DMS153 (cell line): ENCODE measurements at places on chromosomes 13 and 19.

GRCh38 chr13:45315520-45316167 is 25.3 kb downstream of the TPT1 start:
- DNase-seq, result no peak

- no peak for DNase-seq
These were observed 534 bp downstream of the STK24 start for GRCh38 chr13:98576200-98576945.

GRCh38 chr19:1624458-1624857 is 19.2 kb upstream of the UQCR11 start:
- DNase-seq, result no peak

GRCh38 chr13:105971738-105972137 is 563.7 kb downstream of the EFNB2 start:
- DNase-seq, result peak; percentile 10

DNA sequence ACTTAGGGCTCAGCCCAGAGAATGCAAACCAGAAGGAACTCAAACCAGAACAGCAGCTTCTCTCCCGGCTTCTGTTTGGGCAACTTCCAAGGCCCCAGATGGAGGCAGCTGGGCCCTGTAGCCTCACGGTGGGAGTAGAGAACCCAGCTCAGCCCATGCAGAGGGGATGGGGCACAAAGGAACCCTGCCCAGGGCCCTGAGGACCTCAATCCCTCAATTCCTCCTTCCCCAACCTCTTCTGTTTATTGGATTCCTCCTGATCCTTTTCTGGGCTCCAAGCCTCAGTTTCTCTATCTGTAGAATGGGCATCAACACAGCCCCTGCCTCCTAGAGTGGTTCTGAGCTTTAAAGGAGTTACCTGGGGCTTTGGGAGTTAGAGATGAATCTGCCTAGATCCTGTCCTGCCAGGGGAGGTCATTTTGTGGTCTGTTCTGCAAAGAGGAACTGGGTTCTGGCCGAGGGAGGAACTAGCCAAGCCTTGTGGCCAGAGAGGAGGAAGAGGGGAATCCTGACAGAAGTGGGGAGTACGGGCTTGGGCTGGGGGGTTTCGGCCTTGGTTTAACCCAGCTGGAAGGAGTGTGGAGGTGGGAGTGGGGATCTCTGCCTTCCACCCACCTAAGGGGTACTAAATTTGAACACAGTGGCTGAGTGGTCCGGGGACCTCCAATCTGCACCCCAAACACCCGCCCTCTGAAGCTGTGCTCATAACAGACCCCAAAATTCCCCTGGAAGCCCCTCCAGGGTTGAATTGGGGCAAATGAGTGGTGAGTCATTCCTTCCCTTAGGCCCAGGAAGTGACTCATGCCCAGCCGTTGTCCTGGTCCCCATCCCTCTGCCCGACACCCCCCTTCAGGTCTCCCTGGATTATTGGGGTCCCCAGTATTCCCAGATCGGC is 2.7 kb downstream of the ADGRE5 start:
- no peak for DNase-seq

DNA sequence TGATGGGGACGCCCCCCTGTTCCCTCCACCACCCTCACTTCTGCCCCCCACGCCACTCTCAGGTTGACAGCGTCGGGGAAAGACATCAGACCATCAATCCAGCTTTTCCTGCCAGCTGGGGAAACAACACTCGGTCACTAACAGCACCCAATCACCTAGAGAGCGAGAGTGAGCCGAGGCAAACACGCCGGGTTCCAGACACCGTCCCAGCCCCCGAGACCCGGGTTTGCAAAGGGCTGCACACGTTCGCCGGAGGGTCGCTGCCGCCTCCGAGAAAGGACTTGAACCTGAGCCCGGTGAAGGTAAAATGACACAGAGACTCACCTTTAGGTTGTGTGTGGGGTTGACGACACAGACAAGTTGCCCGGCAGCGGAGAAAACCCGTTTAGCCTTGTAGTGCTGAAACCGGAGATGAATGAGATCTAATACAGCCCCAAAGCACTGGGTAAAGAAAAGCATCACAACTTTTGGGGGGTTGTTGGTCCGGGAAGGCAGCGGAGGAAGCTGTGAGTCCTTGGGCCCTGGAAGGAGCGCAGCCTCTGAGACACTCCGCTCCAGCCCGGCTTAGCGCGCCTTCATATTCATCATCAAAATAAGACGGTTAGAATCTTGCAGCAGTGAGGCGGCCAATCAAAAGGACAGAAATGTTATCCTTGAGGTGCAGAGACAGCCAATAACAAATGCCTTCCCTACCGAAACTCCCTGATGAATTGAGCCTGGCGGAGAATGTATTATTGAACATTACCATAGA is at the start of gene SIAH3:
SIAH3 (minus strand) TSS at position 583 of the 751 bp plus-strand sequence; CDS start at position 459, 124 bp downstream.
- no peak for DNase-seq

GRCh38 chr19:16561382-16561781 is 10.8 kb downstream of the SLC35E1 start:
- DNase-seq, result no peak

- DNase-seq, result peak; percentile 93
These were observed 221.7 kb upstream of the SPRY2 start for GRCh38 chr13:80562433-80563156.

DNA sequence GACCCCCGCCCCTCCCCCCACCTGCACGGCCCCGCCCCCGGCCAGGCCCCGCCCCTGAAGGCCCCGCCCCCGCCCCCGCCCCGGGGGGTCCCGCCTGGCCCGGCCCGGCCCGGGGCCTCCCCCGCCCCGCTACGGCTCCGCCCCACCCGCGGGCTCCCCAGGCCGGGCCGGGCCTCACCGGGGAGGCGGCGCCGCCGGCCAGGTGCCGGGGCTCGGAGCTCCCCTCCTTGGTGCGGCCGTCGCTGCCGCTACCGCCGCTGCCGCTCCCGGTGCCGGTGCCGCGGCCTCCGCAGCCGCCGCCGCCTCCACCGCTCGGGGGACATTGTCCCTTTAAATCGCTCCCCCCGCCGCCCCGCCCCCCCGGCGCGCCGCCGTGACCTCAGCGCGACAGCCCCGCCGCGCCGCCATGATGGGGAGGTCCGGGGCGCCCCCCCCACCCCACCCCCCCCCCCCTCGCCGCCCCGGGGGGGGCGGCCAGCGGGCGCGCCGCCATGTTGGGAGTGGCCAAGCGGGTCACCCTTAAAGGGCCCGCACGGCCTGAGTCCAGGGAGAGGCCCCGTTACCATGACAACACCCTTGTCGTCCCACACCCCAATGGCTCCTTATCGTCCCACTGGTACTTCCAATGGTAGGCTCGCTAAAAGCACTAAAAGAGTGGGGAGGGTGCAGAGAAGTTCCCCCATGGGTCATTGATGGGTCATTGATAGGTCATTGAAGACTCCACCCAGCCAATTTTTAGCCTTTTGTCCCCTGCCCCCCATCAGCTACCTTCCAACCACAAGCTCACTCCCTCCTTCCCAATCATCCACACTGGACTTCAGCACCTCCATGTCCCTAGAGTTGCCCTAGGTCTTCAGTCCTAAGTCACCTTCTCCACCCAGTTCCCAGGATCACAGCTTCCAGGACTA is at the start of gene WIZ:
WIZ (minus strand) TSS at position 337 of the 908 bp plus-strand sequence. CDS start 1,649 bp downstream, outside the sequence.
- DNase-seq, result peak; percentile 38

DNA sequence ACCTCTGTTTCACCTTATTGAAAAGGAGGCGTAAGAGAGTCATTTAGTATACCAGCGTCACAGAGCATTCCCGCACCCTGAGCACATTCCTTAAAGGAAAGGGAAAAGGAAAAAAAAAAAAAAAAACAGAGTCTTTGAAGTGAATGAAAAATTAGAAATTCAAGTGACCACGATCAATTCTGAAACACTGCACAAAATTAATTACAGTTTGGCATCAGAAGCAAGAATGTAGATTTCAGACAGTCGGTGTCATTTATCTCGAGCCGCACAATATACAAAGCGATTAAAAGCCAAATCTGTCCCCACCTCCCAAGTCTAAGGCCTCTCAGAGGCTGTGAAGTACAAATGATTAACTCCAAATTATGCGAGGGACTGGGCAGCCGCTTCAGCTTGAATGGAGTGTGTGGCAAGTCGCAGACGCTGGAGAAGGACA is 173.7 kb upstream of the ZNF507 start:
- DNase-seq, result no peak

DNA sequence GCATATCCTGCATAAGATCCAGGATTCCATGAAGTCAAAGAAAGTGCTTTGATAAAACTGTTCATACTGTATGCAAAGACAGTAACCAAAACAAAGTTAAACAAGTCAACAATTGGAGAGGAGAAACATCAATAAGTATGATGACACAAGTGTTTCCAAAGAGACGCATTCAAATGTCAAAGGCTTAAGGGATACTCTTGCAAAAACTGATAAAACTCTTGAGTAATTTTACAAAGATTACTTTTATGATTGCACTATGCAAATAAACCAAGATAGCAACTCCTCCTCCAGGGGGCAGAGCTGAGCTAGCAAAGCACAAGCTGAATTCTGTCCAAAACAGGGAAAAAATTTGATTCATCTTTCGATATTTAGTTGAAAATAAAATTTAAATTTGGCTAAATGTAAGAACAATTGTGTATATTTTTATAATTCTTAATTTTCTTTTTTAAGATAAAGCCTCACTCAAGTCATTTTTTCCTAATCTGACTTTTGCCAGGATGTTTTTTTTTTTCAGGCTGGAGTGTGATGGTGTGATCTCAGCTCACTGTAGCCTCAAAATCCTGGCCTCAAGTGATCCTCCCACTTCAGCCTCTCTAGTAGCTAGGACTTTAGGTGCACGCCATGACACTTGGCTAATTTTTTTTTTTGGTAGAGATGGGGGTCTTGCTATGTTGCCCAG is 84.0 kb downstream of the MZT1 start:
- no peak for DNase-seq

GRCh38 chr13:29196409-29197074 is 376.4 kb downstream of the MTUS2 start:
- no peak for DNase-seq

DNA sequence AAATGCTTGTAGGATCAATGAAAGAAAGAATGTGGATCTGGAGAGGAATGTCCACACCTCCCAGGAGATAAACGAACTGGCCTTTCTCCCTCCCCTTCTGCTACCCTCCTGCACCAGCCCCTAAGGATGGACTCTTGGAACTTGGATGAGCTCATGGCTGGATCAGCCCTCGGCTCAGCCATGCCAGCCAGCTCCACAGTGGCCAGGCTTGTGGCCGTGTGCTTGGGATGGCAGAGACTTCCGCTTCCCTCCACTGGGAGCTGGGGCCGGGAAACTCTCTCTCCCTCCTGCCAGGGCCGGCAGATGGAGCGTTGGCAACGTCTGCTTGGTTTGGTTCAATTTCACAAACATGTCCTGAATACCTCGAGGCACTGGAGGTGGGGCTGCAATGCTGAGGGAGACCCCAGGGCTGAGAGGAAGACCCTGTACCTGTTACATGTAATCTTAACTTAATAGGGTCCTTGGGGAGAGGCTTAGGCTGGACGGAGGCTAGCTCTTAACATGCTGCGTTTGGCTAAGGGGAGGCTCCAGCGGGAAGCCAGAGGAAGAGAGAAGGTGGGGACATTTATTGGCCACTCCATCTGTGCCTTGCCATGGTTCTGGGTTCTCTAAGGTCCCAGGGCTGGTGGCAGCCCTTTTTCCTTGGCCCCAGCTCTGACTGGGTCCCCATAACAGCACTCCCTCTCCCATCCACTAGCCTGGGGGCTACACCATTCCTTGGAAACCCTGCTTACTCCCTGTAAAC is 152.5 kb downstream of the IER2 start:
- DNase-seq, result no peak

DNA sequence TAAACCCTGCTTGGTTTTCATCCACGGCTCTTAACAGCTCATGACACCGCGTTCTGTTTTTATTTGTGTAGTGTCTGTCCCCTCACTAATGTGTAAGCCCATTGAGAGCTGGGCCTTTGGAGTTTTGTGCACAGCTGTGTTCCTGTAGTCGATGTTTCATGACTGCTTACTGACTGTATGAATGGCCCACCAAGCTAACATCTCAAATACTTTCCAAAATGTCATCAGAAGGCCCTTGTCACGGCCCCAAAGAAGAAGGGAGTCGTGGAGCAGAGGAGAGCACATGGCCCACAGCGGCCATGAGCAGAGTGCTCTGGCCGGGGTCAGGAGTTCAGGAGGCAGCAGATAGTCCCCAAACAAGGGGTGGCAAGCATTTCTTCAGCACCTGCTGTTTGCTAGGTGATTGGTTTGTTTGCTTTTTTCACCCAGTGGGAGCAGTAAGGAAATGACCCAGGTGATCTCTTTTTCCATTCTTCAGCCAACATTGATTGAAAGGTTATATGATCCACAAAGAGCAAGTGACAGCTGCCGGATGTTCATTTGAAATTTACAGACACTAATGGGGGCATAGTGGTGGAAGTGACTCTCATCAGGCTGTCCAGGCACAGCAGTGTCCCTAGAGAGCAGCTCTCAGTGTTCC is 315.2 kb downstream of the ATP8A2 start:
- DNase-seq, result peak; percentile 99

GRCh38 chr13:42377640-42378382 is 105.9 kb downstream of the AKAP11 start:
- no peak for DNase-seq

- no peak for DNase-seq
These were observed 116.2 kb downstream of the TBC1D4 start for GRCh38 chr13:75365724-75366173.

- DNase-seq, result no peak
These were observed 5.0 kb downstream of the RNF225 start for GRCh38 chr19:58400316-58400915.

DNA sequence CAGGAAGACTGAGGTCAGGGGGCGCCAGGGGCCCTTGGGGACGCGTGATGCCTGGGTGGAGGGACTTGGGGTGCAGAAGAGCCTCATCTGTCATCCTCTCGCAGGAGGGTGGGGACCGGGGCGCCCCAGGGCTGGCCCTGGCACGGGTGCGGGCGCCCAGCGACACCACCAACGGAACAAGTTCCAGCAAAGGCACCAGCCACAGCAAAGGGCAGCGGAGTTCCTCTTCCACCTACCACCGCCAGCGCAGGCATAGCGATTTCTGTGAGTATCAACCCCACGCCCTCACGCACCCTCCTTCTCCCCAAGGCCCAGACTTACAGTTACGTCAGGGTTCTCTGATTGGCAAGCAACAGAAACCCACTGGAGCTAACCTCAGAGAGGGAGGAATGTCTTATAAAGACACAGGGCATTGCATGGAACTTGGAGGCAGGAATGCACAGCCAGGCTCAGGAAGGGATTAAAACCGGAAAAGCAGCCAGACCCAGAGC is 29.4 kb downstream of the MARK4 start:
- DNase-seq, result no peak

DNA sequence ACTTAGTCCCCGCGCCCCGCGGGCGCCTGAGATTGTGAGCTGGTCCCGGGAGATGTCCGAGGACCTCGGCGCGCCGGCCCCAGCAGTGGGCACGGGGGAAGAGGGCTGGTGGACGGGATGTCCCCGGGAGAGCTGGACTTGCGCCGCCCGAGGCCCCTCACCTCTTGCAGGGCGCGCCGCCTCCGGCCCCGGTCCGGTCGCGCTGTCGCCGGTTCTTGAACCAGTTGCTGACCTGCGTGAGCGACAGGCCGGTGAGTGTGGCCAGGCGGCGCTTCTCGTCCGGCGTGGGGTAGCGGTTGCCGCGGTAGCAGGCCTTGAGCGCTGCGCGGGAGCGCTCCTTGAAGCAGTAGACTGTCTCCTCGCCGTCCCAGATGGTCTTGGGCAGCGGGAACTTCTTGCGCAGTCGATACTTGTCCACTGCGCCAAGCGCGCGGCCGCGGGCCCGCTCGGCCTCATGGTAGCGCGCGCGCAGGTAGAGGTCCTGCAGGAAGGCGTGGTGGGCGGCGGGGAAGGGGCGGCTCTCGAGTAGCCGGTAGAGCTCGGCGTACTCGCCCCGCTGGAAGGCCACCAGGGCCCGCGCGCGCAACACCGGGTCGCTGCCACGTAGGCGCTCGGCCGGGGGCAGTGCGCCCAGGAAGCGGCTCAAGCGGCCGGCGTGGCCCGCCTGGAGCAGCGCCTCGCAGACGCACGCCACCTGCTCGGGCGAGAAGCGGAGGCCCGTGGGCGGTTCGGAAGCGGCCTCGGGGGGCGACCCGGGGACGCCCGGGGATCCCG is 984 bp downstream of the SIX5 start:
- DNase-seq, result no peak

GRCh38 chr13:51317262-51317661 is 22.2 kb upstream of the SERPINE3 start:
- no peak for DNase-seq
